ENCODE measurements at places on chromosomes 3 and 15.
A peak's percentile ranks its signal among the peaks of the same experiment; 100 is the strongest.

GRCh38 chr15:63553388-63553791 lies 43.8 kb upstream of the FBXL22 start:
- no peak for DNase-seq

DNA sequence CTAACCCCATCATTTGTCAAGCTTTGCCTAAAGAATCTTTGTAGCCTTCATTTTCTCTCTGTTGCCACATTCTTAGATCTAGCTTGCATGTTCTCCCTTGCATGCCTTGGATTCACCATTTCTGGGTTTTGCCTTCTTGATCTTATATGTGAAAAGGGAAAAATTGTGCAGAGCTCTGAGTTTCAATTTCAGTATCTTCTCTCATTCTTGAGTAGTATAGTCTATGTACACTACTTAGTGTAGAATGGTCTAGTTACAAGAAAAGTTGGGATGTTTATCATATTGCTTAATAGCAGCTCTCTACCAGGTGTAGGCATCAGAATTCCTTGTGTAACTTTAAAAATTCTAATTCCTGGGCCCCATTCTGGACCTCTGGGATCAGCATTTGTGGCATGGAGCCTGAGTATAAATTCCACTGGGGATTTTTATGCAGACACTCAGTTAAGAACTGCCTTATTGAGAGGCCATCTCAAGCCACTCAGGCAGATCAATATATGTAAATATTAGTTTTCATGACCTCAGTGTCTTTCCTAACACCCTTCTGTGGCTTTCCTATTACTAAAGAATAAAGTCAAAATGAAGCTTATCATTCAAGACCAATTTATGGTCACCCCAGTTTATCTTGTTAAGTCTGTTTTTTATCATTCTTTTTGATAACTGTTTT lies 23.4 kb downstream of the GTF2E1 start:
- DNase-seq = no peak

- no peak for DNase-seq
Observed at GRCh38 chr3:146813496-146813895, 208.3 kb upstream of the PLSCR5 start.

- no peak for DNase-seq
Observed at GRCh38 chr3:130276203-130276803, 69.2 kb upstream of the COL6A5 start.

GRCh38 chr15:35690698-35691116 lies 144.7 kb upstream of the DPH6 start:
- DNase-seq = no peak

GRCh38 chr3:71955240-71956068 lies 170.5 kb upstream of the PROK2 start:
- DNase-seq = no peak

GRCh38 chr15:45234562-45235235 lies 17.3 kb upstream of the SLC28A2 start:
- DNase-seq = no peak

DNA sequence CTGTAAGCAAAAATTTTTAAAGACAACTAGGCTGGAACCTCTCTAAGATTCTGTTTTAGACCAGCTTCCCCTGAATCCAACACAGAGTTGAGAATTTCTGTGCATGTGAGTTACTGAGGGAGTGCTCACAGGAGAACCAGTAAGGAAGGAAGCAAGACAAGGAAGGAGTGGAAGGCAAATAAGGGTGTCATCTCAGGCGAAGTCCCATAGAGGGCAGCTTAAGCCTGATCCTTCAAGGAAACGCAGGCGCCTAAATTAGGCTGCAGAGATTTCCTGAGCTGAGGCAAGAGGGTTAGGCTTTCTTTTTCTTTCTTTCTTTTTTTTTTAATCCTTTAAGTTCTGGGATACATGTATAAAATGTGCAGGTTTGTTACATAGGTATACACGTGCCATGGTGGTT lies 36.2 kb upstream of the COL6A6 start:
- DNase-seq = no peak

- no peak for DNase-seq
Observed at GRCh38 chr15:82943176-82943575, 9.3 kb downstream of the HOMER2 start.

GRCh38 chr3:168983046-168983445 lies 680.5 kb downstream of the MECOM start:
- no peak for DNase-seq

GRCh38 chr3:127690106-127690505 lies 17.4 kb downstream of the ABTB1 start:
- peak; percentile 65 for DNase-seq

- no peak for DNase-seq
Observed at GRCh38 chr15:69092159-69092558, 68.3 kb upstream of the GLCE start.

GRCh38 chr15:85540085-85540797 lies 159.8 kb downstream of the AKAP13 start:
- no peak for DNase-seq

DNA sequence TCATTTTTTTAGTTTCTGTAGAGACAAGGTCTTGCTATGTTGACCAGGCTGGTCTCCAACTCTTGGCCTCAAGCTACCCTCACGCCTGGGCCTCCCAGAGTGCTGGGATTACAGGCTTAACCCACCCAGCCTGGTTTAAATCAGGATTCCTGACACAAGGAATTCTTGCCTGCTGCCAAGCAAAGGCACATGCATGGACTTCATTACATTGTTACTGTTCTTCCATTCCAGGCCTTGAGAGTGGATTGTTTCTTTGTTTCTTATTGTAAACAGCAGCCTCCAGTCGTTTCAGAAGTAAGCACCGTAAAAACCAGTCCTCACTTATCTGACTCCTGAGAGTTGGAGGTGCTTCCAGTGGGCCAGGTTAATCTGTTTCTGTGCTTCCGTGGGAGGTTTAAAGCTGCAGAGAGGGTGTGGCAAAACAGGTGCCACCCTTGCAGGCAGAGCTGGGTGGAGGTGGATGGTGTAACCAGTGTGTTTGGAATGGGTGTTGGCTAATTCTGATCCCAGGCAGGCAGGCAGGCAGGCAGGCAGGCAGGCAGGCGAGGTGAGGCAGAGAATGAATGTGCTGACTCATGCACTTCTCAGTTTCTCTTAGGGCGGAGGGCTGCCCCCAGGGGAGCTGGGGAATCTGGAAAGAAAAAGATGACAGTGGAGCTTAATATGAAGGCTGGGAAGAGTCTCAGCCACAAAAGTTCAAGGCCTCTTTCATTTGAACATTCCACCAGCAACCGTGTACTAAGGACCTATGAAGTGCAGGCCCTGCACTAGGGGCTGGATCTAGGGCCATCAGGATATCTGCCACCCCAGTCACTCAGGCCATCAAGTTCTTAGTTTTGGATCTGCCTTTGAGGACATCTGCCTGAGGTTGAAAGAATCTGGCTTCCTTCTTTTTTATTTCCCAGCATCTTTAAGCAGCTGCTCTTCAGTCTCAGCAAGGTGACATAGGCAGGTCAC lies 37.0 kb upstream of the CDCP1 start:
- no peak for DNase-seq

DNA sequence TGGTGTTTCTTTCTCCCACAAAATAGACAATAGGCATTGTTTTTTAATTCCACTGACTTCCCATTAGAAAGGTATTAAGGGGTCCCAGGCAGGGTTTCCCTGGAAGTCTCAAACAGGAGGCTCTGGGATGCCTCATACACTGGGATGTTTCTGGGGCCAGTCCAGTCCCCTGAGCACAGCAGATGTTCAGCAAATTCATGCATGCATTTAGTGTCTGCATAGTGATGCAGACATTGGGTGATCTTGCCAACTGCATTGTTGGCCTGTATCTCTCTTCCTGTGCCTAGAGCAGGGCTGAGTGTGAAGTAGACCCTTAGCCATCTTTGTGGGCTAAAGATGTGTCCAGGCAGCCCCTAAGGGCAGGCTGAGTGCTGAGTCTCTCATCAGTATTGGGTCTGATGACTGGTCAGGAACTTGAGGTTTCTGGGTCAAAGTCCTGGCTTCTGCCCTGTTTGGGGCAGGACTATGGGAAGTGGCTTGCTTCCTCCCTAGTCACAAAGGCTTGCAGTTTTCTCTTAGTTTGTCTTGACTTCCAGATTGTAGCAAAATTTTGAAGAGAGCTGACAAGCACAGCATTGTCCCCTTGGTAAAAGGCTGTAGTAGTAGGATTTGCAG lies 56.5 kb downstream of the BSN start:
- DNase-seq = no peak

DNA sequence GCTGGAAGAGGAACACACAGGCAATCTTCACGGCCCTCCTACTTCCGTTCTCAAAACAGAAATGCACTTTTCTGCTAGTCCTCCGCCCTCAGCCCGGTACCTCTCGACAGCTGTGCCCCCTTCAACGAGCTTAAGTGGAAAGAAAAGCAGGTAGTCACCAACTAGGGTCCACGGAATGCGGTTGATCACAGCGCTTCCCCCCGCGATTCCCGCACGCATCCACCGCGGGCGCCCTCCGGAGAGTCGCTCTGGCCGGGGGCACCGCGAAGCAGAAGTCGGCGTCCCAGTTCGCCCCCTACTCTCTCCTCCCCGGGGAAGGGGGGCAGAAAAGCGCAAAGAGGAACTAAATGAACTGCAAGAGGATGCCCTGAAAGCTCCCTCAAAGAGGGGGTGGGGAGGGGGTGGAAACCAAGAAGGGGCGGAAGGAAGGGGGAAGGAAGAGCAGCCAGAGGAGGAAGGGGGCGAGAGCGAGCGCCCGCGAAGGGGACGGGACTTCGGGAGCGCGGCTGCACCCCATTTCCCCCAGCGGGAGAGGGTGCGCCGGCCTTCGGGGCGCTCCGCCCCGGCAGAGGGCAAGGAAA lies 738 bp downstream of the ACAP2 start:
- no peak for DNase-seq

GRCh38 chr3:13051066-13051465 lies 22.2 kb downstream of the IQSEC1 start:
- DNase-seq = no peak

DNA sequence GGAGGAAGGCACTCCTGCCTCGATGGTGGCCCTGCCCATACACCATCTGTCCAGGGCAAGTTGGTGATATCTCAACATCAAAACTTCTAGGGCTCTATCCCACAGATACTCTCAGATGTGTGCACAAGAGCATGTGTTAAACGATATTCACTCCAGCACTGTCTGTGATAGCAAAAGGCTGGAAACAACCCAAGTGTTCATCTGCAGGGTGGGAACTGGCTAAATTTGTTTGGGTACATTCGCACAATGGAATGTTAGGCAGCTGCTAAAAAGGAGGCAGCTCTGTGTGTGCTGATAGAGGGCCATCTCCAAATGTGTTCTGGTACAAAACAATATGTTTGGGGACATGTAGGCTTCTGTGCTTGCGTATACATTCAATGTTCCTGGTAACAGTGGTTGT lies 19.8 kb downstream of the IGDCC4 start:
- DNase-seq = no peak

DNA sequence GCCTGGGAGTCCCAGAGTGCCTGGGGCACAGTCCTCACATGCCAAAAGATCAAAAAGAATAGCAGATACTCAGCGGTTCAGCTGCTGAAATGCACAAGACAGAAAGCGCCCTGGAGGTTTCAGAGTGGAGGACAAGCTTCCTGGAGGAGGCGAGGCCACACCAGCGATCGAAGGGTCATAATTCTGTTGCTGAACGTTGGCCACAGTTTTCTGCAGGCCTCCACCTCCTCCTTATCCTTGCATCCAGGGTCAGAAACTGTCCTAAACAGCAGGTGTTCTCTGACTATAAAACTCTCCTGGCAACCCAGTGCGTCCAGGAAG lies 220.3 kb upstream of the LINGO1 start:
- DNase-seq = no peak

DNA sequence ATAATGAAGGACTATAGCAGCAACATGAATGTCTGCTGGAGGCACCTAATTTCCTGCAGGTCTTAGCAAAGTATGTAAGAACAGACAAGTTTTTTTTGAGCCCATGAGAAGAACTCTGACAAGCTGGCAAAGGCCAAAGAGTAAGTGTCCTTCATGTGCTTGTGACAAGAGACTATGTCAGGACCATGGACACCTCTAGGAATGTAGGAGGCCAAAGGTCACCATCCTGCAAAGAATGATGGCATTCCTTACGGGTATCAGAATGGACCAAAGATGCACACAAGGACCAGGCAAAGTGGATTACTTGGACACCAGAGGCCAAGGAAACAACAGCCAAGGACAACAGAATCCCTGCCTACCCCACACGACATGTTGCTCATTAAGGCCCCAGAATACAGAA lies 858.5 kb upstream of the CFAP20DC start:
- DNase-seq = no peak

DNA sequence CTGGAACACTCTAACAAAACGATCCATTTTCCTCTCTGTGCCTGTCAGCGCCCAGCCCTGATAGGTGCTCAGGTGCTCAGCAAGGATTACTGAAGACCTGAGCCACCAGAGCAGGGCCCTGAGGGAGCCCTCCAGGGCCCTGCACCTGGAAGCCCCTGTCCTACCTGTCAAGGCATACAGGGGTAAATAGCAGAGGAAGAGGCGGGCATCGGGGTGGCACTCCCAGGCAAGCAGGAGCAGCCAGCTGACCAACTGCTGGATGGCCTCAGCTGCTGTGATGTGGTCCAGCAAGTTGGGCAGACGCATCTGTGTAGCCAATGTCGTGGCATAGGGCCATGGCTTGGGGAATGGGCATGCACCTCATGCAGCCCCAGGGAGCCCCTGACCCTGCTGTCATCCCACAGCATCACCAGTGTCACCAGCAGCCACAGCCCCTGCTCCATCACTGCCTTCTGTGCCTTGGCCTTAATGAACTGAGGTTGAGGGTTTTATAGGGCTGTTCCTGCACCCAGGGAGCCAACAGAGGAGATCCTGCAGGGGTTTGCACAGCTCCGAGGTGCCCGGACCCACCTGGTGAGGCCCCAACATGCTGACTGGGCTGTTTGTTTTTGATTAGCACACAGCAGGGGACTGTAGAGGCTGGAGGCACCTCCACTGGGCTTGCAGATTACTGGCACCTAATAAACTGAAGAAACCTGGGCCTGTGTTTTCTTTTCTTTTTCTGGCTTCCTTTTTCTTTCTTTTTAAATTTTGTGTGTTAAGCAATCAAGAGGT lies 7.9 kb upstream of the WDR6 start:
- no peak for DNase-seq

- DNase-seq = no peak
Observed at GRCh38 chr3:10026084-10026890, at the start of gene FANCD2. TSS of gene FANCD2 (plus strand) at chr3:10026437. CDS start at chr3:10028658, 2,221 bp downstream.

GRCh38 chr3:94137377-94137776 lies 74.5 kb downstream of the NSUN3 start:
- no peak for DNase-seq

GRCh38 chr15:42741710-42742109 lies 4.8 kb upstream of the CDAN1 start:
- DNase-seq = no peak

GRCh38 chr3:34842706-34843480 lies 796.4 kb upstream of the ARPP21 start:
- DNase-seq = no peak

GRCh38 chr3:135352213-135352612 lies 557.2 kb downstream of the EPHB1 start:
- no peak for DNase-seq

DNA sequence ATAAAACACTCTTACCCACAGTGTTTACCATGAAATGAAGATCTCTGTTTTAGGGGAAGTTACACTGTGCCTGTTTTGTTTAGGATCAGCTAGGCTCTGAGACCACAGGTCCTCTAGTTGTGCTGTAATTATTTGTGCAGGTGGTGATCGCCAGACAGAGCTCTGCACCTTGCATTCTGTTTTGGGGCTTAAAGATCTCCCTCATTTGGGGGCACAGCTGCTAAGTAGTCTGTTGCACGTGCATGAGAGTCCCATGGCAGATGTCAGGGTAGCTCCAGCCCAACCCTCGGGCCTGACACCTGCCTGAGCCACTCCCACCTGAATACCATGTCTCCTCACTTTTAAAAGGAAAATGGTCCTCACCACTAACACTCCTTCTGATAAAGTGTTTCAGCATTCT lies 12.4 kb downstream of the C3orf20 start:
- no peak for DNase-seq

GRCh38 chr15:81776976-81777375 lies 268.8 kb downstream of the MEX3B start:
- DNase-seq = no peak

- no peak for DNase-seq
Observed at GRCh38 chr3:179688850-179689249, 36.0 kb downstream of the USP13 start.

Data from chondrocyte (in vitro differentiated cells).